Calu3 (cell line): ENCODE measurements at places on chromosomes 16 and 17. TPM values are rescaled to one million over a fixed set of nuclear protein-coding genes. Genes with fewer than 3 reads are reported as not detected.
A peak's percentile ranks its signal among the peaks of the same experiment; 100 is the strongest.

Gene AKTIP
- 46.4 and 59.4 TPM in 2 replicates for total RNA-seq

GRCh38 chr16:12518241-12519175 is 285.2 kb downstream of the CPPED1 start:
- no peaks in the 10 kb centered on the region for H3K36me3 ChIP-seq
- no peak overlapping the region for H3K4me3 ChIP-seq
- H3K4me1 ChIP-seq, result no peaks in the 10 kb centered on the region
- no peaks in the 10 kb centered on the region for H3K27me3 ChIP-seq
- no peak for DNase-seq
- H3K27ac ChIP-seq, result no peak overlapping the region

Gene C16orf92
- total RNA-seq, result not detected in 2 replicates

Gene MMP28
- not detected in 2 replicates for total RNA-seq

Gene IL34
- 0.35 and 0.39 TPM in 2 replicates for total RNA-seq

Gene GRB7
- total RNA-seq, result 2,531 and 2,746 TPM in 2 replicates

- H3K36me3 ChIP-seq, result peaks cover under 1% of the 10 kb centered on the region
- H3K27me3 ChIP-seq, result no peaks in the 10 kb centered on the region
- peaks cover 61% of the 10 kb centered on the region for H3K4me1 ChIP-seq
- H3K4me3 ChIP-seq, result no peak overlapping the region
Measured at GRCh38 chr17:48488548-48489106, 42.2 kb downstream of the HOXB1 start.

DNA sequence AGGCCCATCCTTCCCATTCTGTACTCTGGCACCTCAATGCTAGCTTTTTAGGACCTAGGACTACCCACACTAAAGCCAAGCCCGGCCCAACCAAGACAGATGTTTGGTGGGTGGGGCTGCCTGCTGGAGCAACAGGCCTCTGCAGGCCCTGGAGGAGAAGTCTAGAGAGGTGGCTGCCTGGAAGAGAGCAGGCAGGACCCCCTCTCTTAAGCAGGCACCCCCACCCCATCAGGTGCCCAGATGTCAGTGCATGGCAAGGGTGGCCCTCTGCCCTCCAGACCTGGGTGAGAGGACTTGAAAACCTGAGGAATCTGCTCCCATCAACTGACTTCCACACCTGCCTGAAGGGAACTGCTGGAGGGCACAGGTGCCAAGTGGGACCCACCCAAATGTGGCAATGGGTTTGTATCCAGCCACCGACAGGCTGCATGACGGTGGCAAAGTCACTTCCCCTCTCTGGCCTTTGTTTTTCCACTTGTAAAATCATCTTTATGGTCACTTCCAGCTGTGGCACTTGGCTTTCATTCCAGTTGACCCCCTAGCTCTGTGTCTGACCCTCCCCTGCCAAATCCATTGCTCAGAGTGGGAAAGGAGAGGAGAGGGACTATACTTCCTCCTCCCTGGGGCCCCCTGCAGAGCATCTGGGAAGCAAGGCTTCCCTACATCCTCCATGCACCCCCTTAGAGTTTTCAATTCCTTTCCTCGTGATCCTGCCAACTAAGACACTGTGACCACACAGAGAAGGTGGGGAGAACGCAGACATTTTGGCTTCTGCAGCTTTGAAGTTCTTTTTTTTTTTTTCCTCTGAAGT is 1.7 kb upstream of the STAT5A start:
- DNase-seq, result no peak
- no peaks in the 10 kb centered on the region for H3K4me1 ChIP-seq
- peaks cover 31% of the 10 kb centered on the region for H3K27me3 ChIP-seq
- peaks cover 8% of the 10 kb centered on the region for H3K36me3 ChIP-seq
- peak overlapping the region; percentile 23 for H3K4me3 ChIP-seq
- H3K27ac ChIP-seq, result no peak overlapping the region

Gene CCDC200
- not detected in 2 replicates for total RNA-seq

Gene GAST
- not detected in 2 replicates for total RNA-seq

Gene GDPD3
- 7.8 and 9.4 TPM in 2 replicates for total RNA-seq

DNA sequence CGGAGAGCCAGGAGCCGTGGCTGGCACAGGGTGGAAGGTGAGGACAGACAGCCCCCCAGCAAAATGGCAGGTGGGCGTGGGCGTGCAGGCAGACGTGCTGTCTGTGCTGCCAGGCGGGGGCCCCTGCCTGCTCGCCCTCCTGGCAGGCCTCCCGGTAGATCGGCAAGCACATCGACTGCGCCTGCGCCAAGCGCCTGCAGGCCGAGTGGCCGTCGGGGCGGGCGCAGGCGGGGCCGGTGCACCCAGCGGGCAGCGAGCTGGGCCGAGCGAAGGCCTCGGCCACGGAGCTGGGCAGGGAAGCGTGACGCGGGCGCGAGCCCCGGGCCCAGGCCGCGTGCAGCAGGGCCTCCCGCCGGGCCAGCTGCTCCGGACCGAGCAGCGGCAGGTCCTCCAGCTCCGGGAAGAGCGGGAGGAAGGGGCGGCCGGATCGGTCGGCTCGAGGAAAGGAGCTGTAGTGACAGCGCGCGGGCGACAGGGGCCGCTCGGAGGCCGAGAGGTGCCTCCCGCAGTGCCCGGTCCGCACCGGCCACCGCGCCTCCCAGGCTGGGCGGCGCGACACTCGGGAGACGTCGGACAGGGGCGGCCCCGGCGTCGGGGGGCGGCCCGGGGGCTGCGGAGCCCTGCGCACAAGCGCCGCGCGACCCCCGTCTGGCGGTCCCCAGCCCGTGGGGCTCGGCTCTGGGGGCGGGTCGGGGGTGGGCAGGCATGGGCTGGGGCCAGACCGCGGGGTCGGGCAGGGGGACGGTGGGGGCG is 16.9 kb downstream of the GRIN2C start:
- peaks cover 16% of the 10 kb centered on the region for H3K36me3 ChIP-seq
- peak overlapping the region; percentile 49 for H3K4me3 ChIP-seq
- peak; percentile 77 for DNase-seq
- no peak overlapping the region for H3K27ac ChIP-seq
- peaks cover 16% of the 10 kb centered on the region for H3K27me3 ChIP-seq
- H3K4me1 ChIP-seq, result no peaks in the 10 kb centered on the region
